Coronary artery (tissue), 2 donors: ENCODE measurements at places on chromosomes 2 and 18.
A peak's percentile ranks its signal among the peaks of the same experiment; 100 is the strongest.

- no peak for DNase-seq
Observed at GRCh38 chr2:65395621-65396347, 36.6 kb downstream of the SPRED2 start.

DNA sequence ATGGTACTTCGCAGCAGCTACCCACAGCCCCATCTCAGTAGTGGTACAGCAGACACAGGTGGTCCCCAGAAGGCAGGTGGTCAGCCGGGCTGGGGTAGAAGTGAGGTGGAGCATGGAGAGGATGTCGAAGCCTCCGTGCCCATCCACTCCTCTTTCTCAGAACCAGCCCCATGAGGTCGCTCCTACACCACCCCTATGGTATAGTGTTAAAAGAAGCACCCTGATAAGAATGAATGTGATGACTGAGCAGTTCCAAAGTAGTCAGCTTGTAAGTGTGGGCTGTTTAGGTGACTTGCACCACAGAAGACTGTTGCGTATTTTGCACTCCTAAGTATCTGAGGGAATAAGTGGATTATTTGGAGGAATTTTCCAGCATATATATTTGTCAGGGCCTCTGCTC, 111.3 kb downstream of the WDSUB1 start:
- DNase-seq: no peak

GRCh38 chr2:222447131-222447530, 22.8 kb downstream of the SGPP2 start:
- no peak for DNase-seq

- no peak for DNase-seq
Observed at GRCh38 chr2:121071034-121071504, 213.9 kb downstream of the TFCP2L1 start.

DNA sequence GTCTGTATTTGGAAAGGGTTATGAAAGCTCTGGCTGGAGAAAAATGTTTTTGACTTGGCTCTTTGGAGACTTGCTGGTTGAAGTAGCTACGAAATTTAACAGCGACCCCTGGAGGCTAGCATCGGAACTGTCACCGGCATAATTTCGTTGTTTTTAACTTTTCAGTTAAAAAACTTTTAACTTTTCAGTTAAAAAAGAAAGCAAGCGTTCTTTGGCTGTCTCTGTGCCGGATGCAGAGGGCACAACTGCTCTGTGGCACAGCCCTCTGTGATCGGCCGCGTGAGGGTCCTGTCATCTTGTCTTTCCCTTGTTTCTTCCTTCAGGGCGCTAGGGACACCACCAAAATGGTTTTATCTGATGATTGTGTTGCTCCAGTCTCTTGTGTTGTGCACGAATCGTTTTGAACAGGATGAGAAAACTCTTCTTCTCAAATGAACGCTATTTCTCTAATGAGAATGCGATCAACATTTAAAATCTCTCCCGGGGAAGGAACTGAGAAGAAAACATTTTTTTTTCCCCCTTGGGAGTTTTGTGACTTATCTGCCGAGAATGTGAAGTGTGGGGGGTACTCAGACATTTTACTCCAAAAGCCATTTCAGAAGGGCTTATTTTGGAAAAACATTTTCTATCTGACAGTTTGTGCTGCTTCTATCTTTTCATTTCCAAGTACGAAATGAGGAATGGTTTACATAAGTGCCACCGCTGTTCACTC, 57.1 kb downstream of the ADCYAP1 start:
- DNase-seq: no peak

DNA sequence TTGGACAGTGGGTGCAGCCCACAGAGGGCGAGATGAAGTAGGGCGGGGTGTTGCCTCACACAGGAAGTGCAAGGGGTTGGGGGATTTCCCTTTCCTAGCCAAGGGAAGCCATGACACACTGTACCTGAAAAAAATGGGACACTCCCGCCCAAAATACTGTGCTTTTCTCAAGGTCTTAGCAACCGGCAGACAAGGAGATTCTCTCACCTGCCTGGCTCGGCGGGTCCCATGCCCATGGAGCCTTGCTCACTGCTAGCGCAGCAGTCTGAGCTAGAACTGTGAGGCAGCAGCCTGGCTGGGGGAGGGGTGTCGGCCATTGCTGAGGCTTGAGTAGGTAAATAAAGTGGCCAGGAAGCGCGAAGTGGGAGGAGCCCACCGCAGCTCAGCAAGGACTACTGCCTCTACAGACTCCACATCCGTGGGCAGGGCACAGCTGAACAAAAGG, 244.7 kb downstream of the NBAS start:
- DNase-seq: no peak

GRCh38 chr18:44783371-44783770, 102.7 kb downstream of the SETBP1 start:
- DNase-seq: no peak

GRCh38 chr2:103669531-103669930, 907.7 kb downstream of the TMEM182 start:
- DNase-seq: no peak

DNA sequence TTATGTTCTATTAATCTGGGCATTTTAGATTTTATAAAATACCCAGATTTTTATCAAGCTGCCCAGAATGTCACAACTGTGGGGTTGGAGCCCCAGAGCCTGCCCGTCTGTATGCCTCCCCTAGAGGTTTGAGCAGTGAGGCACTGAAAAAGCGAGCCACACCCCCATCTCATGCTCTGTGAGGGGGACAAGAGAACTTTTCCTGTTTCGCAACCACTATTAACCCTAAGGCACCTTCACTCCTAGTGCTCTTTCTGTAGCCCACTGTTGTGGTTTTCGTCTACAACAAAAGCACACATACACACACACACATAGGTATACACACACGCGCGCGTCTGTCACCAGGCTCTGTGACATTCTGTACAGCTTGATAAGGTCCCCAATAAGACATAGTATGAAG, 38.0 kb downstream of the DCDC2C start:
- DNase-seq: no peak

- no peak for DNase-seq
Observed at GRCh38 chr18:63850020-63850419, 37.5 kb upstream of the SERPINB2 start.

DNA sequence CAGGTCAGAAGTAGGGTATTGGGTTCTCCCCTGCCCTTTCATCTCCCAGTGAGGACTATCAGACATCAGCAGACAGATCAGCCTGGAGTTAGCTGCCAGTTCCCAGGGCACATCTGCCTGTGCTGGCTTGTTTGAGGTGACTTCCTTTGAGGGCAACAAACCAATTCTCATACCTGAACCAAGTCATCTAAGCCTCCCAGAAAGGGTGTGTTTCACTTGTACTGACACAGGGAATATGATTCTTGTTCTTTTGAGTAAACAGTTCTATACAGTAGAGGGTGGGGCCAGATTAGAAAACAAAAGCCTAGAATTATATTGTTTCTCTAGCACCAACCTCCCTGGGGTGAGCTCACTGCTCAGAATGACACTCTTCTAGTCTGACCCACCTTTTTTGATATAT, 591.9 kb downstream of the SLC4A3 start:
- DNase-seq: no peak

DNA sequence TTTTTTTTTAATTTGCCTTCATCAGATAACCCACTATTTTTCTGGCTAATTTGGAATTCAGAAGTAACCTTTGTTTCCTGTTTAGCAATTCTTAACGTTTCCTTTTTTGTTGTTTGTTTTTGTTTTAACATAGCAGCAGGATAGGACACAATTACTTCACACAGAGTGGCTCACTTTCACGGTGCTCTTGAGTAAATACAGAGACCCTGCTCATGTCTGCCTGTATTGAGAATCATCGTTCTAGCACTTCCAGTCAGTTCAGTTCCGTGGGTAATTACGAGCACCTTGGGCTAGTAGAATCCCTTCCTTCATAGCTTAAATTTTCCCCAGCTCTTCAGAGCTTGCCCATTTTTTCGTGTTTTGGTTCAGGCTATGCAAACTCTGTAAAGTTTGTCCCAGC, 1225.4 kb upstream of the LRRTM1 start:
- no peak for DNase-seq

DNA sequence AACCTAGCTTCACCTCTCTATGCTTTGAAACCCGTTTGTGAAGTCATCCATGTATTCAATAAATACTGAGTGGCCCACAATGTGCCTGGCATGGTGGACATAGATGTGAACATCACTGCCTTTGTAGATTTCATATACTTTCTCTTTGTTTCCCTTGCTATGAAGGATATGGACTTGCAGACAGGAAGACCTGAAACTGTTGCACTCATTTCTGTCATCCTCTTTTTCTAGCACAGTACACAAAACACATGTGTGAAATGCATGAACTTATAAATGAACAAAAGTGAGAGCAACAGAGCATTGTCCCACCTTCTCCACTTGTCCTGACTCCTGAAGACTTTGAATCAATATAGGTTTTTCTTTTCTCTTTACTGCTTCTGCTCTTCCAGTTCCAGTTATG, 249.4 kb upstream of the LINC00305 start:
- DNase-seq: no peak

DNA sequence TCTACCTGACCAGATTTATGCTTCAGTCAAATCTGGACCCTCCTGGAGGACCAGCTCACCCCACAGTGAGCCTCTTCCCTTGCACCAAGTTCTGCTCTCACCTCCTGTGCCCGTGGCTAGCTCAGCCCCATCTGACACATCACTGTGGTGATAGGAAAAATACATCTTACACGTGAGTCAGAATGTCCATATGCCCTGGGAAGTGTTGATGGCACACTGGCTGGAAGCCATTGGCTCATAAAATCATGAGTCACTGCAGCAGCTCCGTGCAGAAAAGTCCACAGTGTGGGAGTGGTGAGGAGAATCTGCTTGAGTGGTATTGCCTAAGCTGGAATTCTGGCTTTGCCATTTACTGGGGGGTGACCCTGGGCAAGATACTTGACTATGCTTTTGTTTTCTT, 42.6 kb upstream of the RAPGEF4 start:
- DNase-seq: no peak

- no peak for DNase-seq
Observed at GRCh38 chr2:197276156-197276555, 34.4 kb downstream of the ANKRD44 start.

DNA sequence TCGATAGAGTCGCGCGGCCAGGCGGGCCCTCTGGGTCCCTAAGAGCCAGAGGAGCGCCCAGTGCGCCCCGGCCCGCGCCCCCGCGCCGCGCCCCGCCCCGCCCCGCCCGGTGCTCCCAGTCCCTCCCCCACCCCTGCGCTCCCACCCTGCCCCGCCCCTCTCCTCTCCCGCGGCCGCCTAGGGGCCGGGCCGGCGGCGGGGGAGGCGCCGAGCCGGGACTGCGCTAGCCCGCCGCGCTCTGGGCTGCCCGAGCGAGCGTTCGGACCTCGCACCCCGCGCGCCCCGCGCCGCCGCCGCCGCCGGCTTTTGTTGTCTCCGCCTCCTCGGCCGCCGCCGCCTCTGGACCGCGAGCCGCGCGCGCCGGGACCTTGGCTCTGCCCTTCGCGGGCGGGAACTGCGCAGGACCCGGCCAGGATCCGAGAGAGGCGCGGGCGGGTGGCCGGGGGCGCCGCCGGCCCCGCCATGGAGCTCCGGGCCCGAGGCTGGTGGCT, at the start of gene GPC1:
Gene GPC1, plus strand, starts transcription at position 207 of the 491 bp plus-strand sequence. Its CDS starts 256 bp downstream, at position 463.
- DNase-seq: no peak

- no peak for DNase-seq
Observed at GRCh38 chr2:88919087-88919738, 227.7 kb downstream of the RPIA start.

GRCh38 chr18:36378205-36378604, 80.7 kb downstream of the FHOD3 start:
- peak; percentile 9 for DNase-seq

- DNase-seq: no peak
Observed at GRCh38 chr2:62485761-62486438, 20.1 kb downstream of the TMEM17 start.

GRCh38 chr2:219280651-219281050, 1.5 kb downstream of the DNAJB2 start:
- DNase-seq: no peak

- no peak for DNase-seq
Observed at GRCh38 chr18:13335903-13336302, 117.3 kb downstream of the LDLRAD4 start.

- no peak for DNase-seq
Observed at GRCh38 chr2:235595422-235596010, 101.7 kb downstream of the AGAP1 start.
